ENCODE measurements at places on chromosomes 5 and 9.

GRCh38 chr9:82273121-82273520, 284.5 kb downstream of the SPATA31D1 start:
- no peak for DNase-seq

DNA sequence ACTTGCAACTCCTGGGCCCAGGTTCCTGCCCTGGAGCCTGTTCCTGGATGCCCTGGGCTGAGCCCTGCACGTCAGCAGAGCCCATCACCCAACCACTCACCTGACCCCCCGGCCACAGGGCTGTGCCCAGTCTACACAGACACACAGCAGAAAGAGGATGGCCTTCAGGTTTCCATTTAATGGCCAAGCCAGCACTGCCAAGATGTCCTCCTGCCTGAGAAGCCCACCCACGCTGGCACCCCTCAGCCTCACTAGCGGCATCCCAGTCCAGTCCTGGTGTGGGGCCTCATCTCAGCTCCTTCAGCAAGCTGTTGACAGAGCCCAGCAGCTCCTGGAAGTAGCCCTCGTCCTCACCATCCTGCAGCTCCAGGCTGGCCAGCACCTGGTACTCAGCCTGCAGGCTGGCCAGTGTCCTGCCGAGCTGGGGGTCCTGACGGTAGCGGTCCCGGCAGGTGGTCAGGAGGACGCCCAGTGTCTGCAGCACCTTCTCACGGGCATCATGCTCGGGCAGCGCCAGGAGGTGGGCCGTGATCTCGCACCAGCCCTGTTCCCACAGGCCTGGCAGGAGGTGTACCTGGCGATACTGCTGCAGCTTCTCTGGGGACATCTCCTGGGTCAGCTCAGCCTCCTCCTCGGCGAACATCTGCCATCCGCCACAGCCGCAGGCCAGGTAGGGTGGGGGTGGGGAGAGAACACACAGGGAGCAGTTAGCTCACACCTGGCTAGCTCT, 71.9 kb upstream of the LRRTM2 start:
- no peak for DNase-seq

DNA sequence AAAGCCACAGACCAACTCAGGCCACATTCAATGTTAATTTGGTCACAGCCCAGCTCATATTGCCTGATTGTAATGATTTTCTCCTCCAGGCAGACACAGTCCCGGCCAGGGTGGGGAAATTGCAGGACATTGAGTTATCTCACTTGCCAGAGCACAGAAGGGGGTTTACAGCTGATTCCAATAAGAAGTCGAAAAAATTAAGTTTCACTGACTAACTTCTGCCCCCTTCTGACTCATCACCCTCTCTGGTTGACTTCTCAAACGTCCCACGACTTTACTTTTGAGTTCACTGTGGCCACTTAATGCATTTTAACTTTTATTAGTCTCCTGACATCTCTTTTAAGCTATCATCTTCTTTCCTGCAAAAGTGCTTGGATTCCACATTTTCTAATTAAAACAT, 321.4 kb upstream of the WWC1 start:
- DNase-seq = no peak

GRCh38 chr5:10335711-10336470, 17.6 kb upstream of the MARCHF6 start:
- no peak for DNase-seq

- DNase-seq = no peak
These were observed 23.5 kb upstream of the IL12B start for GRCh38 chr5:159353661-159354252.

- DNase-seq = no peak
These were observed 526.2 kb upstream of the CDH6 start for GRCh38 chr5:30667293-30667692.

DNA sequence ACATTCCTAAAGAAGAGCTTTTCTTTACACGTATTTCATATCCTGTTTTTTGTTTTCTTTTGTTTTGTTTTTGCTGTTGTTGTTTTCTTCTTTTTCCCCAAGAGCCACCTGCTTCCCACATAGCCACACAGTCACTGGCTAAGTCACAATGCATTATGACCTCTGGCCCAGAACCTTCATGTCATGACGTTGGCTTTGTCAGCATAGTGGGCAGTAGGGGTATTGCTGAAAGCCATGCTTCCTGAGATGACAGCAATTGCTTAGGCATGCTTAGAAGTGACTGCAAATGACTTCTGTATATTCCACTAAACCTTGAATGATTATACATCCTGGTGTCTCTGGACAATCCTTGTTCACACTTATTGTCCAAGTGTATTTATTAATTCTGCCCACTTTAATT, 375.8 kb downstream of the TAF11L14 start:
- peak; percentile 36 for DNase-seq

DNA sequence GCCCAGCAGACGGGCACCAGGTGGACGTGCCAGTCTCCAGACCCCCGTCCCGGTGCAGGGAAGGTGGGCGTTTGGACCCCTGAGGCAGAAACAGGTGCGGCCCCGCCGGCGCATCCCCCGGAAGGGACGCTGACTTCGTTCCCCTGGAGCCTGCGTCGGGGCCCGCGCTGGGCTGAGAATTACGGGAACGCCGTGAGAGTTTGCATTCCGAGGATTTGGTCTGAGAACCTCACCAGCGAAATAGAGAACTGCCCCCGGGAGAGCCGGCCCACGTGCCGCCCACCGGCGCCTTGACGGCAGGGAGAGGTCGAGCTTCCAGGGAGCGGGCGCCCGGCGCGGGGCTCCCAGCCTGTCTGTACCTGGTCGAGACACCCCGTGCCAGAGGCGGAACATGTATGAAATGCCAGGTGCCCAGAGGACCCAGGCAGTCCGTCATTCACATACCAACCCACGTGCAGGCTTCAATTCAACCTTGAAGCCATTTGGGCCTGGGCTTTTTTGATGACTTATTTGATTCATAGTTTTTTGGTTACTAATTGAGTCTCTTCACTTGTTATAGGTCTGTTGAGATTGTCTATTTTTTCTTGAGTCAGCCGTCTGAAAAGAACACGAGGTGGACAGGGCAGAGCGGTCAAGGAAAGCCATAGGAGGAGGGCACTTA, 877 bp upstream of the CAMSAP1 start:
- DNase-seq = peak; percentile 21

DNA sequence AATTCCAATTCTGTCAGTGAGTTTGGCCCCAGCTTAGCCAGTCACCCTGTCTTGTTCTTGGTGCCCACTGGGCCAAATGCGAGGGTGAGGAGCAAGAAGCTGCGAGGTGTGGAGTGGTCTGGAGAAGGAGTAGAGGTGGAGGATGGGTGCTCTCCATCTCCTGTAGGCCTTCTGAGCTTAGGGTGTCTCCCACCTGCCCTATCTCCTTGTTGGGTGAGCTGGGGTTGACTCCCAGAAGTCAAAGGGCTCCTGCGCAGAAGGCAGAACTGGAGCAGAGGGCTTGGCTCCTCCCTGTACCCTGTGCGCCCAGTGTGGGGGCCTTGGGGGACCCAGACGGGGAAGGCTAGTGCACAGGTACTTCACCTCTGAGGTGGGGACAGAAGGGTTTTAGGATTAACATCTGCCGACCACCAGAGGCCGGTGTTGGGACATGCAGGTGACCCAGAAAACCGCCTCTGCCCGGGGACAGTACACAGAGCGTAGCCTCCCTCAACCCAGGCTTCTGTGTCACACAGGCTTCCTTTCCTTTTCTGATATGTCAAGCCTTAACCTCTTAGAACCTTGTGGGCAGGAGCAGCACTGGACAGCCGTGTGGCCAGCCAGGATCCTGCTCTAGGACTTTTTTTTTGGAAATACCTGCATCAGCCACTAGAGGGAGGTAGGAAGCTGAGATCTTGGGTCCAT, 16.9 kb downstream of the IL5 start:
- peak; percentile 55 for DNase-seq

DNA sequence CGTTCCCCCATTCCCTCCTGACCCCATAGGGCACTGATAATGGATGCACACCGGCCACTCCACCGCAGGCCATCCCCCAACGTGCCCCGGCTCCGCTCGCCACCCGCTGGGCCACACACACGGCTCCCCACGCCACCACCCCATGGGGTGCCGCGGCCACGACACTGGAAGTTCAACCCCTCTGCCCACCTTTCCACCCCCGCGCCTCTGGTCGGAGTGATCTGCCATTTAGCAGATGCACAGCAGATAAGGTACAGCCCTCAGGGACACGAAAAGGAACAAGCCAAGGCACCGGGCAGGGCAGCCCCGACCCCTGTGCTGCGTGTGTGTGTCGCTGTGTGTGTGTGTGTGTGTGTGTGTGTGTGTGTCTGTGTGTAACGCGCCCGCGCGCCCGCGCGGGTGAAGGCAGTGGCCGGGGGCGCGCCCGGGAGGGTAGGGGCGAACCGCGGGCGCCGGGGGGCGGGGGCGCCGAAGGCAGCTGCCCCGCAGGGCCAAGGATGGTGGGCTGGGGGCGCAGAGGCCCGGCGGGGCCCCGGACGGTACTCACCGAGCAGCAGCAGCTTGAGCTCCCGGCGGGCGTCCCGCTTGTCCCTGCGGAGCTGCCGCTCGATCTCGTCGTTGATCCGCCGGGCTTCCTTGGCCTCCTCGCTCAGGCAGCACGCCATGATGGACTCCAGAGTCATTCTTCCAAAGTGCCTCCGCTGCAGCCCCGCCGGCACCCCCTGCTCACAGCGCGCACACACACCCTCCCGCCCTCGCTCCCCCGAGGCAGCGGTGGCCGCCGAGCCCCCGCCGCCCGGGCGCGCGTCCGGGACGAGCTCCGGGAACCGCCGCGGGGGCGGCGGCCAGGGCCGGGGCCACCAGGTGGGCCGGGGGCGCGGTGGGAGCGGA, 813 bp downstream of the GNAQ start:
- DNase-seq = no peak

DNA sequence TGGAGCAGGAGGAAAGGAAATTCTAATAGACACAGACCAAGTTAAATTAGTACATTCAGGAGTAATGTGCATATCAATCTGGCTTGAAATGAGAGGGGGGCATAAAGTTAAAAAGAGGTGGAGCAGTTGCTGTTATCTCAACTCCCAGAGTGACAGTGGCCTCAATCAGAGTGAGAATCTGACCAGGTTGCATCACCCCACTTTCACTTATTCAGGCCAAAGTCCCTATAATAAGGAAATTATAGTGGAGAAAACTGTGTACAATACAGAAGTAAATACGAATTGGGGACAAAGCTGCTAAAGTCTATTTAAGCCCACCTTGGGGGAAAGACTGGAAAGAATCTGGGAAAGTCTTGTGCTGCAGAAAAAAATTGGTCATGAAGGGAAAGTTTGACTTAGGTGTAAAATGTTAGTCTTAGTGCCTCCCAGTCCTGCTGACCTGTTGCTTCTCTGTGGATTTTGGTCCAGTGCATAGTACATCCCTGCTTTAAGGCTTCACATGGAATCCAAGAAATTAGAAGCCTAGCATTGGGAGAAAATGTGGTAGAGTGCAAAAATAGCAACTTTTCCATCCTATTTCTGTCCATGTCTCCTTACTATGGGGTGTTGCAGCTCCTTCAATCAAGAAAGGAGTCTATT, 27.9 kb downstream of the MROH2B start:
- no peak for DNase-seq

DNA sequence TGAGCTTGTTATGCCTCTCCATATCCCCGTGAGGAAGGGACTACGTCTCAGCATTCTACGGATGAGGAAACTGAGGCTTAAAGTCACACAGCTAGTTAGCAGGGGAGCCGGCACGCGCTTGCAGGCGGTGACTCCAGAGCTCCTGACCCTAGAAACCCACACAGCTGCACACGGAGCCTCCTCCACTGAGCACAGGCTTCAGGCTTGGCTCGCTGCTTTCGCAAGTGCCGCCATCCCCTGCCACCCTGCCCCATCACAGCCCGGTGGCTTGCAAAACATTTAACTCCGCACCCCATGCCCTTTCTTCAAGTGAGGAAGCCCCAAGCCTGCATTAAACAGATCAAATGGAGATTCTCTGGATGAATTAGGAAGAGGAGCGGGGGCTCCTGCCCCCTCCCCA, 138.3 kb downstream of the HSD17B3 start:
- no peak for DNase-seq

GRCh38 chr5:52783226-52783959, 4.3 kb upstream of the ITGA1 start:
- no peak for DNase-seq

- no peak for DNase-seq
These were observed 89.6 kb downstream of the RAPGEF1 start for GRCh38 chr9:131650254-131650653.

- DNase-seq = no peak
These were observed 34.8 kb upstream of the PRDM12 start for GRCh38 chr9:130629443-130630070.

DNA sequence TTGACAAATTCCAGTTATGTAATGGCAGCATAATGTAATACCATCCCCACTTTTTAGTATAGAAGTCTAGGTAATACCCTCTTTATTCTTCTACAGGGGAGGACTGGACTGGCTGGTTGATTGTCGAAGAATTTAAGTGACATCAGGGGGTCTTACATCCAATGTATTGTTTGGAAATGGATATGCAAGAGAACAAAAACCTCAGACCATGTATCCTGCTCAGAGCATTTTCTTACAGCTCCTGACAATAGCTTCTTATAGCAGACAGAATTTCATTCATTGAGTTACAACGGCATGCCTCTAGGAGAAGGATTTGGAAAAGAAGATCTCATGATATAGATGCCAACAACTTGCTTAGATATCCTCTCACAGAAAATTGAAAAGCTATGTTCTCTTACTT, 2032.3 kb downstream of the EFNA5 start:
- DNase-seq = no peak

DNA sequence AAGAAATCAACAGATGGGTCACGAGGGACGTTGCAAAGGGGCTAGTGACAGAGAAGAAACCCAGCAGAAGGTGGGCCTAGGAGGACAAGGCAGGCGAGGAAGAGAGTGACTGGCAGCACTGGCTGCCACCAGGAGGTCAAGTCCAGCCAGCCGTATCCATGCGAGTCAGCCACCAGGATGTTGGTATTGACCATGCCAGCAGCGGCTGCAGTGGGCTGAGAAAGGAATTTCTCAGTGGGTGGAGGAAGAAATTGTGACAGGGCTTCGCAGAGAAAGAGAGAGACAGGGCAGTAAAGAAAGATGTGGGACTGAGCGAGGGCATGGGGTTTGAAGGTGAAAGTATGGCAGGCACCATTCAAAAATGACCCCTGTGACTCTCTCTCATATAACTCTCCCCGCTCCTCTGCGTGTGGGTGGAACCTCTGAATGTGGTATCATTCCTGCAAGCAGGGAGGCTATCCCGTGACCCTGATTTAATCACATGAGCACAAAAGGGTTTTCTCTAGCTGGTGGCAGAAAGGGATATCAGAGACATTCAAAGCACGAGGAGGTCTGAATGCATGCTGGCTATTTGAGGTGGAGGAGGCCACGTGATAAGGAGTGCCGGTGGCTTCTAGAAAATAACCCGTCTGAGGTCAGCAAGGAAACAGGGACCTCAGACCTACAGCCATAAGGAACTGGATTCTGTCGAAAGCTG, 45.4 kb upstream of the FBXW11 start:
- no peak for DNase-seq

- peak; percentile 71 for DNase-seq
These were observed at the start of gene OSMR for GRCh38 chr5:38845526-38846378. Gene OSMR (plus strand): TSS chr5:38846012. CDS start chr5:38869045, 23,033 bp downstream.
